ENCODE measurements at places on chromosomes 6 and 20. TPM values are rescaled to one million over a fixed set of nuclear protein-coding genes. Genes with fewer than 3 reads are reported as not detected.

SPDEF gene
- 1.8 TPM for total RNA-seq

GTSF1L gene
- total RNA-seq, result not detected

IRF4 gene
- total RNA-seq, result 7.6 TPM

KIF16B gene
- 29.1 TPM for total RNA-seq

AIF1 gene
- total RNA-seq, result 10.5 TPM

MATN4 gene
- total RNA-seq, result 11.4 TPM

RALY gene
- total RNA-seq, result 78.5 TPM

VSX1 gene
- 131 TPM for total RNA-seq

WFDC12 gene
- not detected for total RNA-seq

SNAP91 gene
- 68.5 TPM for total RNA-seq

PLCG1 gene
- total RNA-seq, result 181 TPM

OR12D3 gene
- not detected for total RNA-seq

KIZ gene
- 42.8 TPM for total RNA-seq

BNIP5 gene
- total RNA-seq, result 0.11 TPM

KCNK17 gene
- 0.33 TPM for total RNA-seq

CLVS2 gene
- total RNA-seq, result 11.6 TPM

ERVFRD-1 gene
- total RNA-seq, result not detected

PET117 gene
- 21.2 TPM for total RNA-seq

MOG gene
- total RNA-seq, result 0.16 TPM

PKIB gene
- total RNA-seq, result 19.4 TPM

TFAP2A gene
- total RNA-seq, result 30.1 TPM

CNBD2 gene
- 8.4 TPM for total RNA-seq

DPM1 gene
- 62.2 TPM for total RNA-seq

TSBP1 gene
- not detected for total RNA-seq

SALL4 gene
- 1.8 TPM for total RNA-seq

THBS2 gene
- total RNA-seq, result 132 TPM

BACH2 gene
- 33.6 TPM for total RNA-seq

BPIFB4 gene
- 0.22 TPM for total RNA-seq

PRND gene
- 14.6 TPM for total RNA-seq

RAET1L gene
- total RNA-seq, result not detected

DCDC2 gene
- total RNA-seq, result 5.9 TPM

PDE7B gene
- 15.7 TPM for total RNA-seq

STMND1 gene
- total RNA-seq, result not detected

FNDC1 gene
- total RNA-seq, result 38.9 TPM

RAET1G gene
- not detected for total RNA-seq

FAM210B gene
- total RNA-seq, result 38.4 TPM

SUMO4 gene
- total RNA-seq, result 16.1 TPM

CBLN4 gene
- 0.82 TPM for total RNA-seq

LHFPL5 gene
- 0.27 TPM for total RNA-seq

FNDC11 gene
- total RNA-seq, result 1.0 TPM

LPIN3 gene
- 5.7 TPM for total RNA-seq

SDC4 gene
- 42.4 TPM for total RNA-seq

LRP11 gene
- 39.4 TPM for total RNA-seq

TXLNB gene
- 13.7 TPM for total RNA-seq

LAMP5 gene
- total RNA-seq, result 34.1 TPM

PSMF1 gene
- total RNA-seq, result 66.6 TPM

EPB41L1 gene
- total RNA-seq, result 105 TPM

HLA-DMA gene
- total RNA-seq, result 2.6 TPM

BEND3 gene
- total RNA-seq, result 6.9 TPM

EYA2 gene
- 18.0 TPM for total RNA-seq

GSTA2 gene
- total RNA-seq, result not detected

TNXB gene
- total RNA-seq, result 129 TPM

All from camera-type eye (tissue), 1 donor.